NCI-H446 treated with DMSO at 0.1 percent for 48 hours (cell line): ENCODE measurements at places on chromosomes 6 and 20.

DNA sequence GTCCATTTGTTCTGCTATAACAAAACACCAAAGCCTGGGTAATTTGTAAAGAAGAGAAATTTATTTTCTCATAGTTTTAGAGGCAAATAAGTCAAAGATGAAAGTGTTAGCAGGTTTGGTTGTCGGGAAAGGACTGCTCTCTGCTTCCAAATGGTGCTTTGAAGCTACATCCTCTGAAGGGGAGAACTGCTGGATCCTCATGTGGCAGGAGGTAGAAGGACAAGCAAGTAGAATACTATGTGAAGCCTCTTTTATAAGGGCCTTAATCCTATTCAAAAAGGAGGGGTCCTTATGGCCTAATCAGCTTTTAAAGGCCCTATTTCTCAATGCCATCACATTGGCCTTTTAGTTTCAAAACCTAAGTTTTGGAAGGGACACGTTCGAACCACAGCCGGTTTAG is 826.0 kb upstream of the EPHA7 start:
- no peak for DNase-seq

DNA sequence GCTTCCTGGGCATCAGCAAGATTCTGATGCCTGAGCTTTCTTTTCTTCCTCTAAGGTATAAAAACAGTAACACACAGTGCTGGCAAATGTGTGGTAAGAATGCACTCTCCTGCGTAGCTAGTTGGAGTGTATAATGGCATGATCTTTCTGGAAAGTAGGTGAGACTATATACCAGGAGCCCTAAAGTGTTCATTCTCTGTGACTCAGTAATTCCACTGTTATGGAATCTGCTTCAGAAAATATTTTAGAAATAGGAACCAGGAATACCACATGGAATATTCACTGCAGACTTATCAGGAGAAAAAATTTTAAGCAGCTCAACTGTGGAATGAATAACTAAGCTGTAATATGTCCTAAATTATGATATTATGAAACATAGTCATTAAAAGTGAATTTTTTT is 16.9 kb upstream of the CSE1L start:
- DNase-seq: no peak

GRCh38 chr6:97669191-97670031 is 386.4 kb upstream of the MMS22L start:
- DNase-seq: no peak

DNA sequence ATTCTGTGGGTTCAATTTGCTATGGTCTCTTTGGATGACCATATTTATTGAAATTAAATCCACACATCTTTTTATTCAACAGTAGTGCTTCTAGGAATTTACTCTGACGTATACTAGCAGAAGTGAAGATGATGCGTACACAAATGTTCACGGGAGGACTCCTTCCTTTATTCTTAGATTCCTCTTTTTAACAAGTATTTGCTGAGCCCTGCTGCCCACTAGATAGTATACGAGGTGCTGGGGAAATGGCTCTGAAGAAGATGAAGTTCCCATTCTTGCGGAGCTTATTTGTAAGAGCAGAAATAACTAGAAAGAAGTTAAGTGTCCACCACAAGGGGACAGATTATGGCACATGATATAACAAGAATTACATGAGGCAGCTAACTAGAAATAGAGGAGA is 145.2 kb downstream of the DOK5 start:
- no peak for DNase-seq

DNA sequence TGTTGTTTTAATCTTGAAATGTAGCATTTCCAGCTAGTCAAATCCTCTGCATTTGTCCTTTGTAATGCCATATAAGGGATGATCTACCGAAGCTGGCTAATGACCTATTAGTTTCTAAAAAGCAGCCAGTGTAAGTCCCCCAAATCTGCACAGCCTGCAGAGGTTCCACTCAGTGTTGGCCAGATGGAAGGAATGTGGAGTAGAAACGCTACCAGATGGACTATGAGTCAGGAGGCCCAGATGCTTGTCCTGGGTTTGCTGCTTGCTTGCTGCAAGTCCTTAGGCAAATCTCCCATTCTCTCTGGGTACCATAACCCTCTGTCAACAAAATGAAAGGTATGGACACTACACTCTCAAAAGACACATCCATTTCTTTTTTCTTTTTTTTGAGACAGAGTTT is 149.8 kb downstream of the BTBD9 start:
- peak; percentile 87 for DNase-seq

- DNase-seq: no peak
Observed at GRCh38 chr6:3663811-3664210, 87.7 kb downstream of the PXDC1 start.

DNA sequence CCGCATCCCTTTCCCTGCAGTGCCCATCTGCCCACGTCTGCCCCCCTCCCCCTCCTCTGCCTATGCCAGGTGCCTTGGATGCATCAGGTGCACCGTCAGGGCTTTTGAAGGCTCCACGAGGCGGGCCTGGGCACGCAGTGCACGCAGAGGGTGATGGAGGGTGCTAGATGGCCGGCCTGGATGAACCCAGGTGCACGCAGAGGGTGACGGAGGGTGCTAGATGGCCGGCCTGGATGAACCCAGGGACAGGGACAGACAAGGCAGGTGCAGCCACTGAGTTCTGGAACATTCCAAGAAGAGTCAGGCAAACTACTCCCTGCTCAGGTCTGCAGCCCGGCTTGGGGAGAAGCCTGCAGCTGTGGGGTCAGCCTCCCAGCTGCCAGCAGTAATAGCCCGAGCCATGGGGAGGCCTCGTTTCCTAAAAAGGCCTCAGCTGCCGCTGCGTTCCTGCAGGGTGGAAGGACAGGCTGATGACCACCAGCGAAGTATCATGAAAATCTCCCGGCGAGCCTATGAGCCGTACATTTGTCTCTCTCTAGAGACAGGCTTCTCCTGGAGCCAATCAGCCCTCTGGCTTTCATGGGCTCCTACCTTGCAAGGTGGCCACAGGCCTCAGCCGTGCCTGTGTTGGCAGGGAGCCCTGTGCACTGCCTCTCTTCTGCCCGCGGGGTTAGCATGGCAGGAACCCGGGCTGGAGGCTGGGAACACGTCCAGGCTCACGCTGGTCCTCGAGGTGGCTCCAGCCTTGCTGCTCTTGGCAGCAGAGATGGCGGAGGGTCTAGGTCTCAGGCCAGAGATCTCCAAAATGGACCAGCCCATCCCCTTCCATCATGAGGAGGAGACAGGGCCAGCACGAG is 29.6 kb downstream of the NTSR1 start:
- DNase-seq: no peak

DNA sequence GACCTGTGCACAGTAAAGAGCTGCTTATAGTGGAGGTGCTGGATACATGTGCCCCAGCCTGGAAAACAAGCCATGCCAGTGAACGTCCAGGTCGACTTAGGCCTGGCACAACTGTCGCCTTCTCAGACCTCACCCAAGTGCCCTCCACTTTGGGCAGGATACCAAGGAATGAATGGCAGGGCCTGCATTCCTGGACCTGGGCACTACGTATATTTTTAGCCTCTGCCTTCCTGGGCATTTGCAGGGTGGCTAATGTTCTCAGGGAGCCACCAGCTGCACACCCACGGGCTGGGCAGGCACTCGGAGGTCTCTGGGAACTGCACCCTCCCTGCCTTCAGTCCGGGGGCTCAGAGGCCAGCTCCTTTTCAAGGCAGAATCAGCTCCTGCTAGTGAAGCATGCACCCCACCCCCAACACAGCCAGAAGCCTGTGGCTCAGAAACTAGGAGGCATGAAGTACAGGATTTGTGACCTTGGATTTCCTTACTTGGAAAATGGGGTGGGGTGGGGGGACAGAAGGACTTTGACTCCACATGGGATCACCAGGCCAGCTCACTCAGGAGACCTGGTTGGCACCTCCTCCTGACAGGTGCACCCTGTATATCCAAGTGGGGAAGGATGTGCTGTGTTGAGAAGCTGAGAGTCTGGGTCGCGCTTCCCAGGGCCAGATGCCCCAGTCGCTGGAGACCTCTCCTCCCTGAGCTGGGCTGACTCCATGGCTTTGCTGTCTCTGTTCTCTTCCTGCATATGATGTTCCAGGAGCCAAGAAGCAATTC is 2.5 kb upstream of the LSM14B start:
- DNase-seq: no peak

GRCh38 chr20:41034239-41034638 is 5.6 kb downstream of the TOP1 start:
- peak; percentile 33 for DNase-seq

DNA sequence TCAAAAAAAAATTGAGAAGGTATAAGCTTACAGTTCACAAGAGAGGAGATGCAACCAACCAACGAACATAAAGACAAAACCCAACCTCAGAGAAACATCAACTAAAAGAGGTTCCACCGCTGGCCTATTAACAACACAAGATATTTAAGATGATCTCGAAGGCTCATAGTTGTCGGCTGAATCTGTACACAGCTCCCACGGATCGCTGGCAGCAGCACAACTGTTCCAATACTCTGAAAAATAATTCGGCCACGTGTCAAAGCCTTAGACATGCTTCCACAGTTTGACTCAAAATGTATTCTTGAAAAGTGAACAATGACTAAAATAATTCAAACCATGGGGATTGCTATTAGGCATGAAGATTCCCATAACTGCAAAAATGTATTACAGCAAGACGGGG is 13.7 kb downstream of the EXOC2 start:
- no peak for DNase-seq

DNA sequence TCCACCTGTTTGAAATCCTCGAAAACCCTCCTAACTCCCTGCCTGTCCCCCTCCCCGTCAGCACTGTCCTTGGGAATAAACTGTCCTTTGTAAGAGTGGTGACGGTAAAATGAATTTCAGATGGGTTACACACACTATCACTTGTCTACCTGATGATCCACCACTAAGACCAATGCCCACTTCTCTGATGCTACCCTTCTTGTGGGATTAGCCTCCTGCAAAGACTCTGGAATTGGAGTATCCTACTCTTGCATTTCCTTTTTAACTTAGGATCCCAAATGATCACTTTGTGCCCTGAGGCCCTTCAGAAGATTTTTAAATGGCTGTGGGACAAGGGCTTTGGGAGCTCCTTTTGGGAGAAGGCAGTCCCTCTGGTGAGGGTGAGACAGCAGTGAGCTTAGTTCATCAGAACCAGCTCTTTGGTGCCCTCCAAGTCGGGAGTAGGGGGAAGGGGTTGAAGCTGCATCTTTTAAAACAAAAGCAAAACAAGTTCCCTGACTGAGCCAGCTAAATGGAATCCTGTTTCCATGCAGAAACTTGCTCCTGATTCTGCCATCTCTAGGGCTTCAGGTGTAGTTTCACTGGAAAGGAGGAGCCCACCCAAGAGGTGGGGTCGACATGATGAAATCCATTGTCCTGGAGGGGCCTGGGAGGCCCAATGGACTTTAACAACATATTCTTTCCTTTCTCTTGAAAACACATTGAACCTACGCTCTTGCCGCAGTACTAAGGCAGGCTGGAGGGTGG is 86.5 kb downstream of the ASXL1 start:
- DNase-seq: no peak

DNA sequence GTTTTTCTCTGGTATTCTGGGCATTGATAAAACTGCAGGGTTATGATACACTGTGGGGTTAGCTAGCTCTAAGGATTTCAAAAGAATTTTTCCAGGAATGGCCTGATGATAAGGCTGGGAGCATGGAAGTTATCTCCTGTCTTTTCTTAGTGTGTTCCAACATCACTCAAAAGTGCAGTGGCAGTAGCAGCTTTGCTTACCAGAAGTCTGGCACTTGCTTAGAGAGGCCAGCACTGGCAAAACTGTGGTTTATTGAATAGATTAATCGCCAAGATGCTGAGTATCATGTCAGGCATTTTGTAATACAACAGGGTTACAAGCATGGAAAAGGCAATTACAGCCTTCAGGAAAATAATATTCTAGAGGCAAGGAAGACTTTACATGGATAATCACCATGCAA is 719.5 kb upstream of the GJE1 start:
- no peak for DNase-seq

GRCh38 chr6:170198298-170198697 is 92.6 kb downstream of the DLL1 start:
- no peak for DNase-seq

DNA sequence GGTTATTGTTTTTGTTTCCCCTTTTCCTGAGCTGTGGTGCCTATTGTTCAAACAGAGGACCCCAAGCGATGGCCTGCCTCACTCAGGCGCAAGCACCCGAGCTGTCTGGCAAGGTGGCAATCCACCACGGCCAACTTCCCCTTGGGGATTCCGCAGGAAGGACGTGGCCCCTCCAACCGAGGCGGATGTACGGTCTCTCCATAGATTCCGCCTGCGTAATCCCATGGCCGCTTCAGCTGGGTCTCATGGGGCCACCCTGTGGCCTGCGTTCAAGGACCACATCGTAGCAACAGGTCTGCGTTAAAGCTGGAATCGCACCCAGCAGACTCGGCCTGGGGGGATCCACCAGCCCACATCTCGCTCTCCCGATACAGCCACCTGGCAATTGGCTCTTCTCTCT is 79.9 kb downstream of the CEBPB start:
- no peak for DNase-seq

DNA sequence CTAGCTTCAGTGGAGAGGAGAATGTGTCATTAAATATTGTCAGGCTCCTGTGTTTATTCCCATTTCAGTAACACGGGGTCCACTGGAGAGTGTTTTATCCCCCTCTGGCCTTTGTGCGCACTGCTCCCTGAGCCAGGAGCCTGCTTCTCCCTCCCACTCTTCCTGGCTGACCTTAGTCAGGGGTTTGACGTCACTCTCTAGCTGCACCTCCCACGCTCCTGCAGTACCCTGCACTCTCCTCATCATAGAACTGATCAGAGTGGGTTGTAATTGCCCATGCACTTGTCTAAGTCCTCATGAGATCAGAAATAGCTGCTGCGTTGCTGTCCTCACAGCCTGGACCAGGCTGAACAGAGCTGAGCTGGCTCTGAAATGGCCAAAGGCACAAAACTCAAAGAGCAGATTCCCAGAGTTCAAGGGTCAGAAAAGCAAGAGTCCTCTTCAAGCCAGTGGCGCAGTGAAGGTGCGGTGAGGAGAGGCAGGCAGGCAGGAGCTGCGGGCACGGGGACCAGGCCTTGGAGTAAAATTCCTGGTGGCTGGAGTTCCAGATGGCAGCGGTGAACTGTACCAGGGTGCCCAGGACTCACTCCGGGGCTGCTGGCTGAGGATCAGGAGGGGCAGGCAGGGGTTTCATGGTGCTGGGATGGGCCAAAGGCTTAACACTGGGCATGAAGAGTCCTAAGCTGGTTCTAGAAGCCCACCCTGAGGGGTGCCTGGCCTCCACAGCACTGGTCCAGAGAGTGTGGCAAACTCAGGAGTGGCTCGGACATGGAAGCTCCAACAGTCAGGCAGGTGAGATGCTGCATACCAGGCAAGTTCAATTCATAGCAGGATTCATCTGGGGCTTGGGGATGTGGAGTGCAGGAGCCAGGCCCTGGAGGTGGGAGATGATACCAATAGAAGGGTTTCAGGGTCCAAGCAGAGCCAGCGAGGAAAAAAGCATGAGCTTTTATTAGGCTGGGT is 170.9 kb downstream of the SCP2D1 start:
- DNase-seq: no peak
